ENCODE measurements at places on chromosomes 3 and 15. TPM values are rescaled to one million over a fixed set of nuclear protein-coding genes. Genes with fewer than 3 reads are reported as not detected.

The PIGZ gene
- total RNA-seq = 16.3 TPM

The LNP1 gene
- total RNA-seq = 4.0 TPM

The PLS1 gene
- total RNA-seq = 70.5 TPM

The SPINT1 gene
- total RNA-seq = 138 TPM

The UACA gene
- 61.8 TPM for total RNA-seq

The GRM2 gene
- 0.23 TPM for total RNA-seq

The TEX55 gene
- not detected for total RNA-seq

The KCNAB1 gene
- total RNA-seq = 9.1 TPM

The STRC gene
- 1.4 TPM for total RNA-seq

The THRB gene
- 36.8 TPM for total RNA-seq

The RTP1 gene
- total RNA-seq = not detected

The C3orf22 gene
- total RNA-seq = not detected

The LXN gene
- 18.2 TPM for total RNA-seq

The CCK gene
- not detected for total RNA-seq

The ZPLD1 gene
- 0.10 TPM for total RNA-seq

The IFT57 gene
- 46.8 TPM for total RNA-seq

The GUCA1C gene
- not detected for total RNA-seq

The KLHL40 gene
- total RNA-seq = not detected

The INKA1 gene
- total RNA-seq = 13.8 TPM

The COL8A1 gene
- total RNA-seq = 30.2 TPM

The PPARG gene
- total RNA-seq = 214 TPM

The POPDC2 gene
- total RNA-seq = 13.9 TPM

The BFSP2 gene
- total RNA-seq = not detected

The EDC3 gene
- 40.4 TPM for total RNA-seq

The ST8SIA2 gene
- not detected for total RNA-seq

The PEX11A gene
- 25.2 TPM for total RNA-seq

The ZBBX gene
- 0.52 TPM for total RNA-seq

The CTXN2 gene
- total RNA-seq = not detected

The NMNAT3 gene
- total RNA-seq = 9.4 TPM

The MITF gene
- total RNA-seq = 28.0 TPM

The KLF15 gene
- total RNA-seq = 18.9 TPM

The ALS2CL gene
- 64.5 TPM for total RNA-seq

The LPCAT4 gene
- total RNA-seq = 100 TPM

The ANP32A gene
- total RNA-seq = 169 TPM

The TAGLN3 gene
- not detected for total RNA-seq

The SCN5A gene
- total RNA-seq = 3.5 TPM

The LSMEM2 gene
- total RNA-seq = not detected

The NOX5 gene
- 0.89 TPM for total RNA-seq

The ALDH1A2 gene
- total RNA-seq = 72.7 TPM

The KBTBD13 gene
- total RNA-seq = 0.18 TPM

The CNTN4 gene
- total RNA-seq = 15.3 TPM

The CCR5 gene
- total RNA-seq = 3.3 TPM

The APPL1 gene
- total RNA-seq = 45.7 TPM

The FBXO40 gene
- total RNA-seq = 0.23 TPM

The TM4SF4 gene
- not detected for total RNA-seq

The GOLGA6D gene
- total RNA-seq = not detected

The HAUS2 gene
- 22.6 TPM for total RNA-seq

The VWA5B2 gene
- not detected for total RNA-seq

The SLC49A4 gene
- 16.9 TPM for total RNA-seq
